ENCODE measurements at places on chromosomes 7 and 10.

GRCh38 chr10:43867667-43868565, 219.2 kb upstream of the ZNF32 start:
- DNase-seq: no peak

DNA sequence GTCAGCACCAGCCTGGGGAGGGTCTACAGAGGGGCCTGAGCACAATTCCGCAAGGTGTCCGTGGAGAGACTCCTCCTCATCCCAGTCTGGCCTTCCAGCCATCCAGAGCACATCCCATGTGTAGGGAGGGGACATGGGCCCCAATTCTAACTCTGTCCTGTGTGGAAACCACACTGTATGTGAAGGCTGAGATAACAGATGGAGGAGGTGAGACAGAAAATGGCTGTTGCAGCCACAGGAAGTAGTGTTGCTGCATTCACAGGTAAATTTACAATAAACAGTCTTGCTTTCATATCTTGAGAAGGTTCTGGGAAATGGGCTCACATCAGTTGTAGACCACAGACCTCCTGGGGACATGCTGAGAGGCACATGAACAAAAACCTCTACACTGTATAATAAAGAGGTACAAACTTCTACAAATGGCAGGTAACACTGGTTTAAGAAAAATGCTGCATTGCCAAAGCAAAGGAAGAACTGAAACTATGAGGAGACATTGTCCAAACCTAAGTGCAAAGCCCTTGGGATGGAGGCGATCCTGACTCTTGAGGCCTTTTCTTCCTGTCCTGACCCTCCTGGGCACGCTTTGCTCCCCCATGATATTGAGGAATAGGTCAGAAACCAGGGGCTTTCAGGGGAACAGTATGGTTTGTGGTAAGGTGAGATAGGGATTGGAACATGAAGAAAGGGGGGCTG, 21.6 kb upstream of the GIMAP2 start:
- no peak for DNase-seq

DNA sequence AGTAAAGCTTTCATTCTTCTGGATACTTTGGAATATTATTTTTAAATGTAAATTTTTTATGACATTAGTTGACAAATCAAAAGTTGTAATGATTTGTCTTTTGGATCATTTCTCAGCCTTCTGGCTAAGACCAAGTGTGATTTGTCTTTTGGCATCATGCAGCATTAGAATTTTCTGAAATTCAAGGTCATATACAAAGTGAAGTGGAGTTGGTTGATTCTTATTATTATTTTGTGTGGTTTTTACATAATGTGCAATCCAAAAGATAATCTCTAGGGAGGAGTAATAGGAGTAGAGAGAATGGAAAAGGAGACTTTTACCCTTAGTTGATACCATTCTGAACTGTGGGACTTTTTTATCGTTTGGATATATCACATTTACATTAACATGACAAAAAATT, 24.2 kb upstream of the SEPTIN7 start:
- DNase-seq: no peak

- no peak for DNase-seq
These were observed 152.9 kb downstream of the ARID5B start for GRCh38 chr10:62054408-62054807.

DNA sequence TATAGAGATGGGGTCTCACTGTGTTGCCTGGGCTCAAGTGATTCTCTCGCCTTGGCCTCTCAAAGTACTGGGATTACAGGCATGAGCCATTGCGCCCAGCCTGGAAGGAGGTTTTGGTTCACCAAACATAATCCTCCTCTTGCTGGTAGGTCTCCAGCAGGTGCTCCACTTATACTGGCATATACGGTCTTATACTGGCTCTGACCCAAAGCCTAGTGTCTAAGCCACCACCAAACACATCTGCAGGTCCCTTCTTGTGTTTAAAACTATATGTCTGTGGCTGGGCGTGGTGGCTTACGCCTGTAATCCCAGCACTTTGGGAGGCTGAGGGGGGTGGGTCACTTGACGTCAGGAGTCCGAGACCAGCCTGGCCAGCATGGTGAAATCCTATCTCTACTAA, 5.4 kb downstream of the MBLAC1 start:
- no peak for DNase-seq

- no peak for DNase-seq
These were observed 105.6 kb downstream of the CTBP2 start for GRCh38 chr10:125054669-125055268.

GRCh38 chr10:17019696-17020095, 109.9 kb downstream of the CUBN start:
- DNase-seq: no peak

GRCh38 chr10:48608976-48609375, 4.1 kb upstream of the ARHGAP22 start:
- no peak for DNase-seq

DNA sequence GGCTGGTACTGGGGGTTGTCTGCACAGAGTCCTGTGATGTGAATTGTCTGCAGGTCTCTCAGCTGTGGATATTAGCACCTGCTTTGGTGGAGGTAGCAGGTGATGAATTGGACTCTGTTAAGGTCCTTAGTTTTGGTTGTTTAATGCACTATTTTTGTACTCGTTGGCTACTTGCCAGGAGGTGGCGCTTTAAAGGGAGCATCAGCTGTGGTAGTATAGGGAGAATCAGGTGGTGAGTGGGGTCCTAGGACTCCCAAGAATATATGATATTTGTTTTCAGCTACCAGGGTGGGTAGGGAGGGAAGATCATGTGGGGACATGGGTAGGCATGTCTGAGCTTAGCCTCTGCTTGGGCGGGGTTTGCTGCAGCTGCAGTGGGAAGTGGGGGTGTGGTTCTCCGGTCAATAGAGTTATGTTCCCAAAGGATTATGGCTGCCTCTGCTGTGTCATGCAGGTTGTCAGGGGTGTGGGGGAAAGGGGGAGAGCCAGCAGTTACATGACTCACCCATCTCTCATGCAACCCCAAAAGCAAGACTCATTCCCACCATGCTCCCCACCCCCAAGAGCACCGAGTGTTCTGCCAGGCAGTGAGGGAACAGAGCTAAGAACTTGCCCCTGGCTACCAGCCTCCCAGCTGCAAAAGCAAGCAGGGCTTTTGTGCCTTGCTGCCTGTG, 53.7 kb upstream of the ZNF273 start:
- no peak for DNase-seq

Measured in stimulated activated CD4-positive, alpha-beta T cell treated with anti-CD3 and anti-CD28 coated beads, Interleukin-1b, Interleukin-23, amount 100 ng/mL, for 24 hours (primary cell).